ENCODE measurements at places on chromosomes 11 and 22.

GRCh38 chr22:40345271-40345670, 1.0 kb upstream of the ADSL start:
- DNase-seq, result no peak

GRCh38 chr11:507727-508515, 879 bp upstream of the RNH1 start:
- DNase-seq, result no peak

- no peak for DNase-seq
These were observed 12.9 kb upstream of the CRY2 start for GRCh38 chr11:45834298-45834756.

DNA sequence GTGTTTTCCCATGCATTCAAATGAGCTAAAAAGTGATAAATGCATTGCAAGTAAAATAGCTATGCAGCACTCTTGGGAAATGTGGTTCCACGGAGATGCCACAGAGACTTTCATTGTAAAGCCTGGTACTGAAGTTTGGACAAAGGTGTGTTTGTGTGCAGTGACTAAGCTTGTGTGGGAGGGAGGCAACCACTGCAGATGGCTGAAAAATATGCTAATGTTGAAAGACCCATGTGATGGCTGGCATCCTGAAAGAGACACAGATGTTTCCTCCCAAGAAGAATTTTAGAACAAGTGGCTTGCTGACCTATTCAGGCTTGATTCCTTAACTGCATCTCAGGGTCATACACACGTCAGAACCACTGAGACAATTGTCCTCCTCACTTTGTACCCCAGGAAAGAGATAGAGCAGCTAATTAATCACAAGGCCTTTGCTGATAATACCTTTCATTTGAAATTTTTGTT, 73.8 kb downstream of the FAM76B start:
- no peak for DNase-seq

- no peak for DNase-seq
These were observed 34.2 kb downstream of the LRRC10B start for GRCh38 chr11:61542705-61543104.
